ENCODE measurements at places on chromosomes 3 and 15.

GRCh38 chr15:72820278-72820677 lies 36.7 kb upstream of the ADPGK start:
- no peak for DNase-seq

DNA sequence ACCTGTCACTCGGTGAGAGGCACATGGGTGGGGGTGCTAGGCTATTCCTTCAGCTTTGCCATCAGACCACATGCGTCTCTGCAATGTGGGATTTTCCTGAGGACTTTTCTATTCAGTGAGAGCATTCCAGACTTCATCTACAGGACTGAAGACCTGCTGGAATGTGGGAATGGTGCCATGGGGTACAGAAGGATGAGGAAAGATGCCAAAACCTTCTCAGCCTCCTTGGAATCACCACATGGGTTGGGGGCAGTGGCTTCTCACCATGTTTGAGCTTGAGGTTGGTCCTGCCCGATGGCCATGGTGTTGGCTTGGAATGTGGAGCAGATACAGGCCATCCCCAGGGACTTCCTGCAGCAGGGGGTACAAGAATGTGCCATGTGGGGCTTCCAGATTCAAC lies 80.9 kb upstream of the KLF13 start:
- DNase-seq, result no peak

DNA sequence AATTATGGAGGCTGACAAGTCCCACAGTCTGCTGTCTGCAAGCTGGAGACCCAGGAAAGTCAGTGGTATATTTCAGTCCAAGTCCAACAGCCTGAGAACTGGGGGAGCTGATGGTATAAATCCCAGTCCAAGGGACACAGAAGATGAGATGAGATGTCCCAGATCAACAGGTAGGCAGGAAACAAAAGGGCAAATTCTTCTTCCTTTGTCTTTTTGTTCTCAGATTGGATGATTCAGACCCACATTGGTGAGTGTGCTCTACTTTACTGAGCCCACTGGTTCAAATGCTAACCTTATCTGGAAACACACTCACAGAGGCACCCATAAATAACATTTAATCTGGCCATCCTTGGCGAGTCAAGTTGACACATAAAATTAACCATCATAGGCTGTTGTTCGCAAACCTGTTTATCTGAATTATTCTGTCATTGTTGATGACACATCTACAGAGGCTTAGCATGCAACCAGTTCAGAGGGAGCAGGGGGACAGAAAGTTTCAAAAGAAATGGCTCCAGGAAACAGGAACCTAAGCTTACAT lies 62.7 kb upstream of the ITGA11 start:
- no peak for DNase-seq

DNA sequence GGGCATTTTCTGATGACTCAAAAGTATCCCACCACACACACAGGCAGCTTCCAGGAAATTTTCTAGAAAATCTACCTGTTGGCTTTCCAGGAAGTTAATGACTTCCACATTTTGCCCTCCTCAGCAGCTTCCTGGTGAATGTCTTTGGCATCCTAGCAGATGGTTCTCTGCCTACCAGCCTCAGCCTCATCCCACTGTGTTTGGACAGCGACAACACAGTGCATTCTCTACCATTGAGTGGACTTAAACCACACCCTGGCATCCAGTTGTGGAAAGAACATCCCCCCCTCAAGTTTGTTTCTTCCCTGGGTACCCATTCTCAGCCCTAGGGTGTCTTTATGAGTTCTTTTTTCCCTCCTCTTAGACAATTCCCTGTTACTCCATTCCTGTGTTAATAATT lies 50.8 kb upstream of the GADL1 start:
- DNase-seq, result no peak

- no peak for DNase-seq
Measured at GRCh38 chr3:18494251-18494650, 69.1 kb upstream of the SATB1 start.
